CD4-positive, alpha-beta T cell treated with Interleukin-17A for 4 hours (primary cell): ENCODE measurements at places on chromosomes 7 and 10.

- peak; percentile 3 for DNase-seq
Measured at GRCh38 chr10:90592638-90593302, 265.1 kb downstream of the HTR7 start.

DNA sequence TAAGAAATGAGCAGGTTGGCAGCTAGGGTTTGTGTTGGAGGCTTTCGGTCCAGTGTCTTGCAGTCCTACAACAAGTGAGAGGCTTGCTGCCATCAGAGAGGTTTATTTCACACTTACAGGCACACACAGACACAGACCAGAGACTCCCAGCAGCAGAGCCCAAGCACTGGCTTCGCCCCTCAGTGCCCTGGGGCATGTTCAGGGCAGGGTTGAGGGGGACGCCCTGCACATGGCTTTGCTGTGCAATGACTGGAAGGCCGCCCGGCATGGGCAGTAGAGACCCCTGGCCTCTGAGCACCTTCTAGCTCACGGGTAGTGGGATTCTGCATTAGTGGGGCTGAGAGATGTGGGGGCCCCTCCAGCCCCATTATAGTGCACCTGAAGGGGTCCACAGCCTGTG is 3.8 kb downstream of the SPRN start:
- DNase-seq = no peak

DNA sequence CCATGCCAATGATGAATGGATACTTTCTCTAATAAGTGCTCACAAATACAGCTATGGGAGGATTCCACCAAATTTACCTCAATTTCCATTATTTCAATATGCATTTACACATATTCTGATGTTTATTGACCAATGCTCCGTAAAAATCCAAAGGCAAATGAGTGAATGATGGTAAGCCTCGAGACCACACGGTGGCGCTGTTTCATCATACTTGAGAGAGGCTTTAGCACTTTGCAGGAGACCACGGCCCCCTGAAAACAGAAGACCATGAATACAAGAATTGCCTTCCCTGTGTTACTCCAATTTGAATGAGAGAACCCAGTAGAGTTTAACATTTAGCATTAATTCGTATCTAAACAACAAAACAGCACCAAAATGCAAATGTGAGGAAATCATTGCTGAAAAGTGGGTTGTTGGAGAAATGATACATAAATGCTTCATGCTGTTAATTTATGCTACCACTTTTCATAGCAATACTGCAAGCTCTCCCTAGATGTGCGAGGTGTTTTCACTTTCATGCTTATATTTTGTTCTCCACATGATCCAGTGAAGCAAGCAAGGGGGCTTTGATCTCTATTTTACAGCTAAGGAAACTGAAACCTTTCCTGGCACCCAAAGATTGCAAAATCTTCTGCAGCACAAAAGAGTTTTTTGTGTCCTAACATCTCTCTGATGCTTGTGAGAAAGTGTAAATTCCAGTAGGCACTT is 35.4 kb downstream of the TRIL start:
- DNase-seq = peak; percentile 80

DNA sequence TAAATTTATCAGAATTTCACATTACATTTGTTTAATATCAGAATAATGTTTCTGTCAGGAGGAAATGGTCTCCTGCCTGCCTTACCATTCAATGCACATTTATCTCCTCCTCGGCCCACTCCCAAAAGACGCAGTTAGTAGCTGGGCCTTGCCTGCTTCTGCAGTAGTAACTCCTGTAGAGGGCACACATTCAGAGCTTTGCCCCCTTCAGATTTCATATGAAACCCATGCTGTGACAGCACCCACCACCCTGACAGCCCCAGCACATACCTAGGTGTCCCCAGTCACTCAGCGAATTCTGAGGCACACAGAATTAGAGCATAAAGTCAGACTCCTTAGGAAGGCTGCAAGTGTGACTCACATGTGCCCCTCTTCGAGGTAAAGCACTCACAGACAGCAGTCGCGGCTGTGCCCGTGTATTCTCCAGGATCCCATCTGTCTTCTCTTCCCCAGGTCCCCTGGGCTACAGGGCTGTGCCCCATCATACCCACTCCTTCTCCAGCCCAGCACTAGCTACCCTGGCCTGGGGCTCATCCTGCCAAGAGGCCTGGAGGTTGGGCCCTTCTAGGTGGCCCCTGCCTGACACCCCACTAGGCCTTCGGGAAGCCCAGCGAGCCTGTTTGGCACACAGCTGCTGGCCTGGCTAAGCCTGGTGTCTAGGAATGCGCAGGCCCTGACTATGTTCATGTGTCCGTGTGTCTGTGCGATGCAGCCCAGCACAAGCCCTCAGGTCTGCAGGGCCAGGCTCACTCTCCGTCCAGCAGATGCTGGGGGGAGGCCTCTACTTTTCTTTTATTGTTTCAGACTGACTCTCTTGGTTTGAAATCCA is 4.7 kb upstream of the DEPP1 start:
- no peak for DNase-seq

- DNase-seq = no peak
Measured at GRCh38 chr10:124656113-124656490, 88.1 kb downstream of the FAM53B start.

GRCh38 chr10:117373823-117374505 is 1.3 kb downstream of the PDZD8 start:
- peak; percentile 44 for DNase-seq

- DNase-seq = no peak
Measured at GRCh38 chr10:85673270-85673669, 693.3 kb downstream of the GRID1 start.

DNA sequence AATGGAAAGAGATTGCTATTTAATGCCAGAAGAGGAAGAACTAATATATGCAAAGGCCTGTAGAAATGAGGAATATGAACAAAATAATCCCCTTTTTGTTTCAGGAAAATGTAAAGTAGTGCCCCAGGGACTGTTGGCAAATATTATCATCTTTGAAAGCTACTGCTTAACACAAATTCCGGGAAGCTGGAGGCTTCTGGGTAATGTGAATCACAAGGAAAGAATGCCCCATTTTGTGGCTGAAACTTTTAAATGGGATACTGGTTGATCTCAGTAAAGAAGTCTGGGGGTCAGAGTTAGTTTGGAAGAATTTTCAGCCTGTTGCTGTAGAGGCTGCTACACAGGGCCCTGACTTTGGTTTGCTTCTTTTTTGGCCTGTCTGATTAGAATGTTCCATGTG is 141.0 kb downstream of the PTEN start:
- no peak for DNase-seq

DNA sequence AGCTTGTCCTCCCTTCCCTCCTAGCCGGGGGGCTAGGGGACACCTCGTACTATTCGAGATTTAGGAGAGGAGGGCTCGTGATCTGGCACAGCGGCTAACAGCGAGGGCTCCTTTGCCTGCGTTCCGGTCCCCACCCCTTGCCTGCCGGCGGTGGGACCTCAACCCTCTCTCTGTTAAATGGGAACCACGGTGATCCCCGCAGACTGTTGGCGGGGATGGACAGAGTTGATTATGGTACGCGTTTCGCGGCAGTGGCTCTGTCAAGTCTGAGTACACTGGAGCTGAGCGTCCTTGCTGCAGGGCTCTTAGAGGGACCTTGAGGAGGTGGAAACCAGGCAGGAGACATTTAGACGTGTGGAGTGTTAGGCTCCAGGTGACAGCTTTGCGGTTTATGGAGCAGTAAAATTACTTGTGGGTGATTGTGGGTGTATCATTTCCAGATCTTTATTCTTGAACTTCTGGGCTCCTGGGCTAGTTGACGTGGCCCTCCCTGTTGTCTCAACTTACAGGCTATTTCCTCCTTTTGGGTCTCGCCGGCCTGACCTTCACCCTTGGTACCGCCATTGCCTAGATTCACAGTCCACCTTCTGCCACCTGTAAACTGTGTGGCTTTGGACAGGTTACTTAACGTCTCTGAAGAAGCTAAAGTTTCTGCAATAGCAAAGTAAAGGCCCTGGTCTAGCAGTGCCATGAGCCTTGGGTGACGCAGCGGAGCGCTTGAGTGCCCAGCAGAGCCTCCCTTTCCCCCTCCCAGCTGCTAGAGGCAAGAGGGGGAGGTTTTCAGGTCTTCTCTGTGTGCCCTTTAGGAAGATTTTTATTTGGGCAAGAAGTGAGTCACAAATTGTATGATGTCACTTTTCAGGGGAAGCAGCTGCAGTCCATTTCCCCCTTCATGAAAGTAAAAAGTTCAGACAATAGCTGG is 739 bp downstream of the CASP7 start:
- DNase-seq = peak; percentile 41

GRCh38 chr10:22152403-22152802 is 65.4 kb downstream of the EBLN1 start:
- no peak for DNase-seq

DNA sequence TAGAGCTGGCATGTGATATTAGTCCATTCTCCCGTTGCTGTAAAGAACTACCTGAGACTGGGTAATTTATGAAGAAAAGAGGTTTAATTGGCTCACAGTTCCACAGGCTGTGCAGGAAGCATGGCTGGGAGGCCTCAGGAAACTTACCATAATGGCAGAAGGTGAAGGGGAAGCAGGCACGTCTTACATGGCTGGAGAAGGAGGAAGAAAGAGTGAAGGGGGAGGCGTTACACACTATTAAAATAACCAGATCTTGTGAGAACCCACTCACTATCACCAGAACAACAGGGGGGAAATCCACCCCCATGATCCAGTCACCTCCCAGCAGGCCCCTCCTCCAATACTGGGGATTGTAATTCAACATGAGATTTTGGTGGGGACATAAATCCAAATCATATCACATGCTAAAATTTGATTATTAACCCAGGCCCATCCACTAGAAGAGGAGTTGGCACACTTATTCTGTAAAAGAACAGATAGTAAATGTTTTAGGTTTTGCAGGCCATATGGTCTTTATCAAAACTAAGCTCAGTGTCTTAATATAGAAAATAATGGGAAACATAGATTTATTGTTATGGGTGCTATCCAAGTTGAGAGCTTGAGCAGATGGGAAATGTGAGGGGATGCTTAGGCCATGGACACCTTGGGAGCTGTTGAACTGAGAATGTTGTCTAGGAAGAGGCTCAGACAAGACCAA is 18.6 kb upstream of the HK1 start:
- DNase-seq = no peak

DNA sequence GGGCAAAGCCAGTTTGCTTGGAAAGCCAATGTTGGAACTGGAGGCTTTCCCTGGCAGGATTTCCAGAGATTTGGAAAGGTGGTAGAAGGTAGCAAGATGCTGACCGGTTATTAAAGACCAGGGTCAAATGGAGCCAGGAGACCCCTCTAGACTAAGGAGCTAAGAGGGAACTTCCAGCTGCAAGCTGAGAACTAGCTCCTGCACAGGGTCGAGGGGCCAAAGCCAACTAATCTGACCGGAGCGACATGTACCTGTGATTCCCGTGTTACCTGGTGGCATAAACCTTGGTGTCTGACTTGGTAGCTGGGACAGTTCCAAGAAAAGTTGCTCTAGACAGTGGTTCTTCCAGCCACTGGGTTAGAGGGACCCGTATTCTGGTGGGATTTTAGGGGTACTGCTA is 41.8 kb downstream of the SPDYE5 start:
- DNase-seq = no peak

GRCh38 chr7:148727501-148728278 is 29.0 kb downstream of the CUL1 start:
- no peak for DNase-seq

- DNase-seq = no peak
Measured at GRCh38 chr7:77450054-77450453, 33.9 kb upstream of the GSAP start.

DNA sequence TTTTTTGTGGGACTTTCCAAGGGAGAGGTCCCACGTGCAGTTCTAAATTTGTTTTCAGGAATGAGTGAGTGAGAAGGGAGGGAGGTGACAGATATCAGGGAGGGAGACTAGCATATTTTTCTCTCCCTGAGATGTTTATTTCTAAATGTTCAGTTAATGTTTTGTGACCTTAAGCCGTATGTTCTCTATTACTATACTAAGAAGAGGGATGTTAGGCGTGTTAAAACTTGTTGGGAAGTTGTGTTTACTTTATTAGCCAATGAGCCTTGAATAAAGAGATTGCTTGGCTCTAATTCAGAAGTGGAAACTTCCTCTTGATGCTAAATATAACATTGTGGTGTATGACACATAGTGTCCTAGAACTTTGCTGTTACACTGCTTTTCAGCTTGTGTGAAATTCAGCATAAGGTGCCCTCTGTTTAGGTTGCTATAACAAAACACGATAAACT is 37.3 kb downstream of the DNAH11 start:
- DNase-seq = no peak

DNA sequence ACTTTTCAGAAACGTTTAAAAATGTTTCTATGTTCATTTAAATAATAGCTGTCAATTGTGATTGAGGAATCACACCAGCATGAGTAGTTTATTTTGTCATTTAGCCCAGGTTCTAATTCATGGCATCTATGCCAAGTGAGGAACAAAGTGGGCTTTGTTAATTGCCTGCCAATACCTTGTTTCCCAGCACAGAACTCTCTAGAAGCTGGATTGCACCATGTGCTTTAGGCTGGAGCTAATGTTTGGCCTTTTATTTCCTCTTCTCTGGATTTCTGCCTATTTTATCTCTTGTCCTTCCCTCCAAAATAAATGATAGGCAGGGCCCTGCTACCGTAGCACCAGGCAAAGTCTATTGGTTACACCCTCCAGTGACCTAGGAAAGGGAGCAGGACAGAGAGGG is 109.9 kb upstream of the ITGB1 start:
- DNase-seq = no peak

DNA sequence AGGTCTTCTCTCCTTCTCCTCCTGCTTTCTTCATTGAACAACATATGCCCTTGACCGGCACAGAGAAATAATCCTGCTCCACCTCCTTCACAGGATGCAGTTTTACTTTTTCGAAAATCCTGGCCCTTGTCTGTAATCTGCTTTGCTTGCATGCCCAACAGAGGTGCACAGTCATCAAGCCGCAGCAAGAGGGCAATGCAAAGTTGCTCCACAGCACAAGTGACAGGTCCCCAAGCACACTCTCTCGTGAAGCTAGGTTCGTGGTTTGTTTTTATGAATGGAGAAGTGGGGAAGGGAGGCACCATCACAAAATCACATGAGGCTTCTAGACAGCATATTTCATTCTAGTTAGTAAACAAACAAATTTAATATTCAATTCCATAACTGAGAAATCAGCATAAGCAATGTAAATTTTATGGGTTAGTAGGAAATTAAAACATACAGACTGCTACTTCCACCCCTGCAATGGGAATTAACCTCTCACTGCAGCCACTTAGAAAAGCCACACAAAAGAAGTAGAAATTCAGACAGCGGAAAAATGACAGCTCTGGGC is 178.8 kb downstream of the TPK1 start:
- DNase-seq = no peak

- DNase-seq = no peak
Measured at GRCh38 chr10:126170371-126170770, 217.9 kb downstream of the ADAM12 start.

DNA sequence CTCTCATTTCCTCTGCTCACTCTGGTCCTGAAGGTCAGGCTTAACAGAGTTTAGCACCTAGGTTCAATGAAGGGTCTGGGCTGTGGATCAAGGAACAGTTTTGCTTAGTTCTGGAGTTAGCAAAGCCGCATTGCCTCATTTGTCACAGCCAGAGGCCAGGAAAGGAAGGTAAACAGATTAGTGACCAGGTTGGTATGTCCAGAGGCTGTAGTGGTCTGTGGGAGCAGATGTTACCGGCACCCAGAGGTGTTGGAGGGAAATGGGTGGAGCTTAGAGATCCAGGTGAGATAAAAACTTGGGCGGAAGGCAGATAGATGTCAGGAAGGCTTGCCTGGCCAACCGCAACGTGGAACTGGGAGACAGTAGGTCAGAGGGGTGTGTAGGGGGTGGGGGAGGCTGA is 36.6 kb upstream of the ZMIZ2 start:
- no peak for DNase-seq
